ENCODE measurements at places on chromosomes 2 and 18.
A peak's percentile ranks its signal among the peaks of the same experiment; 100 is the strongest.

DNA sequence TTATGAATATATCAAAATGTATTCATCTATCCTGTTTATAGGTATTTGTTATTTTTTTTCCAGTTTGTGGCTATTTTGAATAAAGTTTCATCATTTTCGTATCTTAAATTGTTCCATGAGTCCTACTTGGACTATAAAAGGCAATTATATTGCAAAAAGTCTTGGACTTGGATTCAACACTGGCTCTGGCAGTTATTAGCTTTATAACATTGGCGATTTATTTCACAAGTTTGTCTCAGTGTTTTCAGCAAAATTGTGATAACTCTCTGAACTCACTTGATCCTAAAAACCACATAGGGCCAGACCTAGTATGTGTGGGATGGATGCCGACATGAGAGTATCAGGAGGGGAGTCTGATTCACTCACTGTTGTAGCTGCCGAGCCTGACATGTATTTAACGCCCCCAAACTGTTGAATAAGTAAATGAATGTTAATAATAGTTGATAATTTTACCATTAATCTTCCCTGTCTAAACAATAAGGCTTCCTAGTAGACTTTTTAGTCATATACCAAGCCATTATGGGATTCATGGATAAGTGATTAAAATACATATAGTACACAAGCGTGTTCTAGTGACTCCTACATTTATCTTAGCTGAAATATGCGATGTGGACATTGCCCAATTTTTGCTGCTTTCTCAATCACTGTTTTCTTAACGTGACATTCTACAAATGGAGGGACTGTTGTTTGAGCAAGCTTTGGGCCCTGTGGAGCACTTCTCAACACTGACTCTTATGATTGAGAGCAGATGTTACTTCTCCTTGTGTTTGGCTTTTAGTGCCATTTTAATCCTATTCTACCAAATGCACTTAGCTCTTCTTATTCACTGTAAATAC, 907.6 kb downstream of the EPHA4 start:
- peak; percentile 14 for DNase-seq

GRCh38 chr18:23066504-23067039, 68.7 kb upstream of the CABLES1 start:
- DNase-seq, result no peak

DNA sequence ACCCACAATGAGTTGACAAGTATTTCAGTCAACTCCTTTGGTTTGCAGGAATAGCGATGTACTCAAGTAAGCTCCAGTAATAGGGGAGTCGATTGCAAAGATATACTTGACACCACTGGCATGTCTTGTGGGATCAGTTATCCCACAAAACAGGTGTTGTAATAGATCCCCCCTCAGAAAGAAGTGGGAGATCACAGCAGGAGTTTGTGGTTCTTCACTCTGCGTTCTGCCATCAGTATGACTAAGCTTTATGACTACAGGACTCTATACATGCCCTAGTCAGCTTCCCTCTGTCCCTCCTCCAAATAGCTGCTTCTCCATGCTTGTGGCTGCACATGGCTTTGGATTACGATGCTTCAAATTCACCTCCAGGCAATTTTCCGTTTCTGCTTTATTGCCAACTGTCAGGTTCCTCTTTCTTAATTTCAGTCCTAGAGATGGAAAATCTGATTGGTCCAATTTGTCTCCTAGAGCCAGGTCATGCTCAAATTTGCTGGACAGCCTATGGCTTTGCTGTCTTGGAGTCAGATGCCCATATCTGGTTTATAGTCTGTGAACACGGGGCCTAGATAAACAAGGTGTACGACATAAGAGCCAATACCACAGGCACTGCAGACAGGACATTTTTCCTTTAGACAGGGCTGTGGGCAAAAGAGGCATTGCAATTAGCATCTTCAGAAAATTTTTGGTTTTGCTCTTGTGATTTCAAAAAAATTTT, 221.7 kb downstream of the PAX3 start:
- no peak for DNase-seq

DNA sequence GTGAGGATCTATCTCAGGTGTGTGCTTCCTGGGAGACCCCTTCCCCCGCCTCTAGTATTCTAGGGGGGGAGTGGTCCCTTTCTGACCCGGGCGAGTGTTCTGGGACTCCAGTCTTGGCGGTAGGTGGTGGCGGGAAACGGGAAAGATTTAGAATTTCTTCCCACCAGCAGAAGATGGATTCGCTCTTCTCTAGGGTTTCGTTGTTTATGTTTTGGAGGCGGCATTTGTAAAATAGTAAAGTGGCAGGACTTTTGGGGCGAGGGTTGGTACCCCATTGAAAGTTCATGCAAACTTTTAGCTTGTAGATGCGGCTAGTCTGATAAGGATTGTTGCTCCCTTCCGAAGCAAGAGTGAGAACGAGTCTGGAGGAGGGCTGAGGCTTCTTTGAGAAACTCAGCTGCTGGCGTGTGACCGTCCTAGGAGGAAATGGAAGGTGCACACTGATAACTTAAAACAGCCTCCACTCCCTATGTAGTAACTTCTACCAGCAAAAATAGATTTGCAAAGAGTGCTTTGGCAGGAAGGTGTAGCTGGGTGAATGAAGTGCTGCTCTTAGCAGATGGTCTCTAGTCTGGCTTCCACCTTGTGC, 412 bp downstream of the GPD2 start:
- peak; percentile 45 for DNase-seq

DNA sequence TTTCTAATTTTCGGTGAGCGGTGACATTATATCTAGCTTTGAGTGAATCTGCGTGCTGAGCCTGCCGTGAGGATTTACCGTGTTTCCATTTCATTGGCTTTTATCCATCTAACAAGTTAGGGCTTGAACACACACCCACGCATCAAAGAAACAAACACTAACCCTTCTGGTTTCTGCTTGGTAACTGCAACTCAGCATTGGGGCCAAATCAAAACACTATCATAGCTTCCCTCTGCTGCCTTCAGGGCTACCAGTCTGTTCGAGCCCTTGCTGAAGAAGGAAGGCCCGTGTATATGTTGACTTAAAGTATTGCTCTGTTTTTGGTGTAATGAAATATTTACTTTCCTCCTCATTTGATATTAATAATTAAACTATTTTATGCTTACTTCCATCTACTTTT, 227.2 kb downstream of the PHLPP1 start:
- no peak for DNase-seq

GRCh38 chr18:56353663-56354260, 284.6 kb downstream of the TXNL1 start:
- DNase-seq, result no peak

- peak; percentile 10 for DNase-seq
Observed at GRCh38 chr2:189203177-189203799, 23.7 kb upstream of the COL5A2 start.

DNA sequence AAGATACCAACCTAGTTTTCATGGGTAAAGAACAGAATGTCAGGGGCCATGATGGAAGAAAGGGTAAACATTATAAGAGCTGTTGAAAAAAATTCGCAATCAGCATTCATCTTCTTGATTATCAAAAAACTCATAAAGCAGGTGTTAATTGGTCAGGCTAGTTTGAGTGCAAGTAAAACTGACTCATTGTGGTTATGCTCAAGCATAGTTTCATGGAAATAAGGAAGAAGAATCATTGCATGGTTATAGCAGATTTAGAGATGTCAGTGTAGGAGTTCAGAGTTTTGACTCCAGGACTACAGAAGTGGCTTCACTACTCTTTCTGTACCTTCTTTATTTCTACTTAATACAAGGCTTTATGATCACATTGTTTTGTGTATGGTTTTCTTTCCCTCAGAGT, 26.9 kb upstream of the CDH19 start:
- no peak for DNase-seq

DNA sequence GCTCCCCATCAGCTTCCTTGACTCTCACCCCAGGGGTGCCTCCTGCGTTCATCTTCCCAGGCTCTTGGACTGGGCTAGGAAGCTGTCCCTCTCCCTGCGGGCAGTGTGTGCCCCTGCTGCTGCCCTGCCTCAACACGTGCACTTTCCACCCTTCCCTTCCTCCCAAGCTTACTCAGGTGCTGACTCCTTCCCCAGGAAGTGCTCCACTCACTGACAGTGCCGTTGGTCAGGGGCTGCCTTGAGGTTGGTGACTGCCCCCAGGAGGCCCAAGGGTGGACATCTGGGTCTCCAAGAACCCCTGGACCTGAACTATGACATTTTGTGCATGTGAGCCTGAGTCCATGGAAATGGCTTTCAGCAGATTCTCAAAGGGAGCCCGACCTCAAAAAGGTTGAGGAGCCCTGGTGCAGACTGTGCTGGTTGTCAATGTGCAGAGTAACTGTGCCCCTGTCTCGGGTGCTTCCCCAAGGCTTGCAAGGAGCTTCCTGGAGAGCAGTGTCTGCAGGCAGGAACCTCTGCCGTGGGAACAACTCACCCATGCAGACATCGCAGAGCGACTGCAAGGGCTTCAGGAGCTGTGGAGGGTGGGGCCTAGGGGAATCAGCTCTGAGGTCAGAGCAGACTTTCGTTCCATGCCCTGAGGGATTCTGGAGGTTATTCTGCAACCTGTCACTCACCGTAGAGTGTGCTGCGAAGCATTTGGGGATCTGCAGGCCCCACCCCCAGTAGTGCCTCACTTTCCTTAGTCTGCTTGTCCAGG, 116.5 kb upstream of the MCFD2 start:
- DNase-seq, result peak; percentile 50

DNA sequence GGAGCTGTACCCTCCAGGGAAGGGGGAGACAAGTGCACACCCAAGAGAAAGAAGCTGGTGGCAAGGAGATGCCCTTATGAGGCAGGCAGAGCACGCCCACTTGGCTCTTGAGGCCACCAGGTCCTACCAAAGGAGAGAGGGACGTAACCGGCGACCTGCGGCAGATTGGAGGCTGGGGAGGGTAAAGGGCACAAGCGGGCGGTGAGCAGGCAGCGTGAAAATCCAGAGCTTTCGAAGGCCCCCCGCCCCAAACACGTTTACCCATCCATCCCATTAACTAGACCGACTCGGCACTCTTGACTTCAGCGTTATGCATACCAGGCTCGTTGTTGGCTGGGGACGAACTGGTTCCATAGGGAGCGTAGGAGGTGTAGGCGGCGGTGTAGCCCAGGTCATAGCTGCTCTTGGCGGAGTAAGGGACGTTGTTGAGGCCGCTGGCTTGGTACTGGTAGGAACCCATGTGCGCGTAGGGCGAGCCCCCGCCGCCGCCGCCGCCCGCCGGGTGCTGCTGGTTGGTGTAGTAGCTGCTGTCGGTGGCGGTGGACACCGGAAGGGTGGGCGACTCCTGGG, 794 bp downstream of the DLX2 start:
- no peak for DNase-seq

GRCh38 chr2:64869126-64869525, 120.1 kb upstream of the SLC1A4 start:
- no peak for DNase-seq

- DNase-seq, result no peak
Observed at GRCh38 chr2:150909090-150909489, 352.6 kb downstream of the RBM43 start.

DNA sequence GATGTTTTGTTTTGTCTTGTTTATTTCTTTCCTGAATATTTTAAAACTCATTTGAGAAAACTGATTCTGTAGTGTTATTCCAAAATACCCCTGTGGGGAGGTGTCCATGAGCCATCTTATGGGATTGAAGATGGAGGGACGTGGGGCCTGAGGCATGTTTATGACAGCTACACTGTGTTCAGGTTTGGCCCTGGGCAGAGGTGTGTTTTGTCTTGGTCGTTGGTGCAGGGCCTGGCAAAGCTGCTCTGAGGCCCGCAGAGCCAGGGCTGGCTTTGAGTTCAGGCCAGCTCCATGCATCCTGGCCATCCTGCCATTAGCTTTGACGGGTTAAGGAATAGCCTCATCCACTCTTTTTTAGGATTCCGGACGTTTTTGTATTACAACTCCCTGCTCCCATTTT, 68.9 kb downstream of the TMEM18 start:
- DNase-seq, result no peak

DNA sequence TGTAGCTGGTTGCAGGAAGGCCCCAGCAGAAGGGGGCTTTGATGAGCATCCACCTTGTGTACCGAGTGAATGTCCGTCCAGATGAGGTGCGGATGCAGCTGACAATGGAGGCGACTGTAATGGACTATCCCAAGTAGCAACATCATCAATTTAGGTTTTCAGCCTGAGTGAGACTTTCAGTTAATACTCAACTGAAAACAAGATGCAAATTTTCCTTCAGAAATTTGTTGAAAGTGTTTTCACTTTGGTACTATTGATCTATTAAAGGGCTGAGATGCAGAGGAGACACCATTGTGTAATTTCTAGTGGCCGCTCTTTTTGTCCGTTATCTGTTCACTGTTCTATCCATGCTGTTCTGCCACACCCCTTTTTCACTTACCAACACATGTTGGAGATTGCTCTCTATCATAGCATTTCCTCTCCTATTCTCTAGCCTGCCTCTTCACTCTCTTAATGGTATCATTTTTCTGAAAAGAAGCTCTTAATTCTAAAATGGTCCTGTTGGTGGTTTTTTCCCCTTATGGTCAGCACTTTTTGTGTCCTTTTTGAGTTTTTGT, 12.0 kb upstream of the CASP8 start:
- DNase-seq, result no peak

- no peak for DNase-seq
Observed at GRCh38 chr18:3147935-3148554, 71.7 kb downstream of the MYOM1 start.

GRCh38 chr2:101787097-101787496, 89.6 kb downstream of the MAP4K4 start:
- DNase-seq, result no peak

- DNase-seq, result no peak
Observed at GRCh38 chr2:64092502-64092901, 51.7 kb downstream of the PELI1 start.

DNA sequence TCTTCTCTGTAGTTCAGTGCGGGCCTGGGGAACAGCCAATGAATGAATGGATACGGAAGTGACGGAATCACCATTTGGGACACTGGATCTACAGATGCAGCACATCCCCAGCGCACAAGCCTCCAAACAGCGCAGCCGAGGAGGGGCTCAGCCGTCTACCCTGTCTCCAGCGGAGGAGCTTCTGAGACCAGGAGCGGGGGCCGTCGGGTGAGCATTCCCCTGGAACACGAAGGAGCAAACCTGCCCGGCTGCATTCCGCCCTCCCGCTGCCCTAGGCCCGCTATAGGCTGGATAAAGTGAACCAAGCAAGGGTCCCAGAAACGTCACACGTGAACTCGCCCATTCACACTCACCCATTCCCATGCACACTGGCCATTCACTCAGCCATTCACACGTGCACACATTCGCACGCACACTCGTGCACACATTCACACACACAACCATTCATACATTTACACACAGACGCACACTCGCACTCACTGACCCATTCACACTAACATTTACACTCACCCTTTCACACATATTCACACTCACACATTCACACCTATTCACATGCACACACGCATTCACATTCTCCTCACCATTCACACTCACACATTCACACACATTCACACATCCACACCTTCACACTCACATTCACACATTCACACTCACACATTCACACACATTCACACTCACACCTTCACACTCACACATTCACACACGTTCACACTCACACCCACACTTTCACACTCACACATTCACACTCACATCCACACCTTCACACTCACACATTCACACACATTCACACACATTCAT, 63.4 kb downstream of the BIN1 start:
- DNase-seq, result no peak

GRCh38 chr2:112529757-112530156, 12.5 kb upstream of the POLR1B start:
- DNase-seq, result no peak

- DNase-seq, result no peak
Observed at GRCh38 chr2:119212139-119212800, 11.4 kb upstream of the STEAP3 start.

GRCh38 chr2:239476757-239477585, 76.2 kb upstream of the HDAC4 start:
- DNase-seq, result no peak

GRCh38 chr2:197804758-197805714, 643 bp downstream of the PLCL1 start:
- DNase-seq, result peak; percentile 17

All from fibroblast of villous mesenchyme (primary cell).